ENCODE measurements at places on chromosomes 12 and 14.

GRCh38 chr14:22919601-22919921, 612 bp upstream of the RBM23 start:
- no peak for DNase-seq

- no peak for DNase-seq
These were observed 16.9 kb downstream of the LRRK2 start for GRCh38 chr12:40241741-40242140.

DNA sequence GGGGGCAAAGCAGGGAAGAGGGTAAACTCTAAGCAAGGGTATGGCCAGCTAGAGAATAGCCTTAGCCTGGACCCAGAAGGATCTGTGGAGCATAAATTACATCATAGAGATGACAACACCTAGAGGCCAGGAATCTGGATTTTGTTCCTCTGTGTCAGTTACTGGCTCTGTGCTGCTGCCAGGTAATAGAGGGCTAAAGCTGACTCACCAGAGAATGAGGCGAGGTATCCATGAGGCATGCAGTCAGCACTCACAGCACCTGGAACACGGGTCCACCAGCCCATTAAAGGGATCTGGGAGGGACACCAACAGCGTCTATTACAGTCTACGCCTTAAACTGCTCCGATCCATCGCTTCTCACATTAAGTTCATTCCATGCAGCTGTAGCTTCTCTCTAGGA, 74.9 kb upstream of the CMKLR1 start:
- DNase-seq, result no peak

DNA sequence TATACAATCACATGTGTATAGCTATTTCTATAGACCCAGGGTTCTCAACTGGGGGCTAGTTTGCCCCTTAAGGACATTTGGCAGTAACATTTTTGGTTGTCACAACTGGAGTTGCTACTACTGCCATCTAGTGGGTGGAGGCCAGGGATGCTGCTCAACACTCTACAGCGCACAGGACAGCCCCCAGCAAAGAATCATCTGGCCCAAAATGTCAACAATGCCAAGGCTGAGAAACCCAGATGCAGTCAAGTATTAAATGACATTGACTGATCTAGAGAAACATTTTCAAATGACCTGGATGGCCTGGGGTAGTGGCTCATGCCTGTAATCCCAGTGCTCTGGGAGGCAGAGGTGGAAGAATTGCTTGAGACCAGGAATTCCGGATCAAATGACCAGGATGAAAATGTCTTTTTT, 5.8 kb downstream of the WSB2 start:
- DNase-seq, result peak; percentile 44

DNA sequence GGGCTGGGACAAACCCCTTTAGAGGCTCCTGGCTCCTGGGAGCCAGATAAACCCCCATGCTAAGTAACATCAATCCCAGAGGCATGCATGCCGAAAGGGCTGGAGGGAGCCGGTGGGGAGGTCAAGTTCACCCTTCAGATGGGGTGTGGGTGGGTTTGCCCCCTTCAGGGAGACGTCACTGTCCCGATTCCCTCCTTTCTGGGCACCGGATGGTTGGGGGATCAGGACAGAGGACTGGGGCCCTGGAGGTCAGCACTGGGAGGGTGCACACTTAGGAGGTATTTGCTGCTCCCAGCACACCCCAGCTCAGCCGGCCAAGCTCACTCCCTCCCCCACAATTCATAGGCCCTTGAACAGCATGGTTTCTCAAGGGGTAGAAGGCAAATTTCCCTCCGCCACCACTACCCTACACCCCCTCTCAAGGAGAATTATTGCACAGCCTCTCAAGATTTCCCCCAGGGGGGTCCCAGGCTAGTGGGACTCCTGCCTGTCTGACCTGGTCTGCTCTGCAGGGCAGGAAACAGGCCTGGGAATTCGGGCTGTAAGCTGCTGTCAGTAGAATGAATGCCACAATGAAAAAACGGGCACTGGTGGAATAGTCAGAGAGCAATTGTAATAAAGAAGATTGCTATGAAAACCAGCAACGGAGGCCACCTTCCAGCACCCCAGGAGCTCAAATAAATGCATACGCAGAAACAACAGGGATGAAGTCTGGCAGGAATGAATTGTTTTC, 63.5 kb downstream of the GALNT16 start:
- DNase-seq, result no peak

GRCh38 chr14:99265571-99265970, 6.4 kb downstream of the BCL11B start:
- no peak for DNase-seq

DNA sequence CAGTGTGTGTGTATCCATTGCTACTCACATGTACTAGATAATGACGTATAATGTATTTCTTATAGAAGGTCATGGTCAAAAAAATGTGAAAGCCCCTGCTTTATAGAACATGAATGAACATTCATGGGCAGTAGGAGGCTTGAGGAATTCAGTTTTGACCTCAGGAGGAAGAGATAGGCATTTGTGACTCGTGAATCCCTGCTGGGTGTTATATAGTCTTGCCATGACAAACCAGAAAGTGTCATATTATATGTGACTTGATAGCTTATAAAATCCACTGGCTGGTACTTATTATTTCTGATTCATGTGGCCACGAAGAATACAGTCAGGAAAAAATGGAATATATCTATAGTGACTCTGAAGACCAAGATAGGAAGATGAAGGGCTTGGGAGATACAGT, 287.6 kb downstream of the CEP128 start:
- DNase-seq, result no peak

- DNase-seq, result no peak
These were observed 6.0 kb downstream of the PLD4 start for GRCh38 chr14:104930526-104931303.

DNA sequence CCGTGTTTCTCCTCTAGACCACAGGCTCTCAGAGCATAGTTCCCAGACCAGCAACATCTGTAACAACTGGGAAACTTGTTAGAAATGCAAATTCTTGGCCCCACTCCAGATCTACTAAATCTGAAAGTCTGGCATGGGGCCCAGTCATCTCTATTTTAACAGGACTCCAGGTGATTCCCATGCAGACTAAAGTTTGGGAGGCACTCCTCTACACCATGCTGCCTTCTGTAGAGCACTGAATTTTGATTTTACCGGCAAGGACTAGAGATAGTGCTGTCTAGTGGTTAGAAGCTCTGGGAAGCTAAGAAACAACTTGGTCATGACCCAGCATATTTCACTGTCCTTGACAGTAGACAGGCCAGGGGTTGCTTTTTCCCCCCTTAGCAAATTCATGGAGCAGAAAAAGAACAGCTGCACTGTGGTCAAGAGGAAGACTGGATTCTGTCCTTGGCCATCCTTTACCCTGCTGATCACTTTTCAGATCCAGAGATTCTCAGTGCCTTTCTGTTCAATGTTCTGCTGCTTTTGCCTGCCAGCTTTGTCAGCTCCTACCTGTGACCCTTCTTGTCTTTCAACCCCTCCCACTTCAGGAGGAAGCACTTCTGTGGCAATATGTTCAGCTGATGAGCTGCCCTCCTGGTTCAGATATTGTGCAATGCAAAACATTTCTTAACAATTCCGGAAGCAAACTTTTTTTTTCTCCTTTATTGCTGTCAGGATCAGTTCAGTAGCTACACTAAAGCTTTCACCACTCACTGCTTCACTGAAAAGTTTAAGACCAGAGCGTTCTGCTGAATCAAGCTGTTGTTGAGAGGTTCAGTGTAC, 133.8 kb upstream of the NUDT4 start:
- DNase-seq, result peak; percentile 63

DNA sequence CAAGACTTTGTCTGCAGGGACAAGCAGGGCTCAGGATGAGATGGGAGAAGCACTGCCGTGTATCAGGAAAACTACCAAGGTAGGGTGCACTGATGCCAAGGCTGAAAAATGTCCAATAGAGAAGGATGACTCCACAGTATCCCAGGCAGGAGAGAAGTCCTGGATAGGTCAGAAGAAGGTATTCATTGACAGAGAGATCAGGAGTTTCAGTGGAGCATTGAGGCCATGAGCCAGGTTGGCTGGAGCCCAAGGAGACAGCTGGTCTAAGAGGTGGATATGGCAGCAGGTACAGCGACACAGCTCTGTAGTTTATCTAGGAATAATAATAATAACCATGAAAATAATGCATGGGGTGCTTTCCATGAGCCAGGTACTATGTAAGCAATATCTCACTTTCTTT, 180.9 kb downstream of the EXOC5 start:
- DNase-seq, result no peak

DNA sequence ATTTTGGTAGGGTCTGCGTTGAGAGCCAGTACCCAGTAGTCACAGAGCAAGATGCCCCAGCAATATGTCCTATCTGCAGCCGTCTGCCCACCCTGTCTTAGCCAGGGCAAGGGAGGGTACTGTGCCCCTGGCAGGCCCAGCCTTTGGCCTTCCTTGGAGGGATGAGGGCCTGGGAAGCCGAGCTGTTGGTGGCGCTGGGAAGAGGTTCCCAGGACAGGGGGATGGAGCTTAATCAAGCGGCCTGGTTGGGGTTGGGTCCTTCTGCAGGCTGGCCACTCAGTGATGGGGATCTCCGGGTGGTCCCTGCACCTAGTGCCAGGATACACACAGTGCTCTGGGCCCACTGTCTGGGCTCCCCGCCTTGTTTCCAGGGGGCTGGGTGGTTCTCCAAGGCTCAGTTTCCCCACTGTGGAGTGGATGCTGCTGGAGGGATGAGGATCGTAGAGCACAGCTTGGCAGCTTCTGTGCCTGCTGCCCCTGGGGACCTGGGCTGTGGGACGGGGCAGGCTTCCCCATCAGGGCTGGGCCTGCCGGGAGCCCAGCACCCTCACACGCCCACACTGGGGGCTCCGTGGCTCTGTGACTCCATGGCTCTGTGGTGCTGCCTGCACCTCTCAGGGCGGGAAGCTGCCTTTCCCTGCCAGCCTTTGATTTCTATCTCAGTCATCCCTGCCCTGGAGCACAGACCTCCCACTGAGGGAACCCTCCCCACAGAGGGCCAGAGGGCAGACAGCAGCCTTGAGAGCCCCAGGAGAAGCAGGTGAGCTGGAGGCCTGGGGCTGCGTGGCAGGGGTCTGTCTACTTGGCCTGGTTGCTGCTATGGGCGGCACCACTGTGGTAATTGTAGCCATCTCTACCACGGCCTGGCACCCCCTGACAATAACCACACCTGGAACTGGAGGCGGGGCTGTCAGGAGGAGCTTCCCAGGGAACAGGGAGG, 357.0 kb downstream of the TMEM121 start:
- DNase-seq, result no peak

- DNase-seq, result no peak
These were observed 31.7 kb downstream of the ATP2A2 start for GRCh38 chr12:110312581-110313360.

DNA sequence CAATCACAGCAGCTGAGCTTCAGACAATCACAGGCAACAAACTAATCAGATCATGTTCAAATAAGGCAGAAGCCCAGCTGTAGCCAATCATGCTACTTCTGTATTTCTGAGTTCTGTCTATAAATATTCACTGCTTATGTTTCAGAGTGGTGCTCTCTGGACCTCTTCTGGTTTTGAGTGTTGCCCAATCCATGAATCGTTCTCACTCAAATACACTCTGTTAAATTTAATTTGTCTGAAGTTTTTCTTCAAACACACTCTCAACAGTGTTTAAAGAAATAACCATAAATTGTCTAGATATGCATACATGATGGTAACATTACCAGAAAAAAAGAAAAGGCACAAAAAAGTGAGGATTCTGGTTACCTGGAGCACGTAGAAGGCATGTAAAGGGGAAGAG, 77.9 kb upstream of the BBS10 start:
- DNase-seq, result no peak

DNA sequence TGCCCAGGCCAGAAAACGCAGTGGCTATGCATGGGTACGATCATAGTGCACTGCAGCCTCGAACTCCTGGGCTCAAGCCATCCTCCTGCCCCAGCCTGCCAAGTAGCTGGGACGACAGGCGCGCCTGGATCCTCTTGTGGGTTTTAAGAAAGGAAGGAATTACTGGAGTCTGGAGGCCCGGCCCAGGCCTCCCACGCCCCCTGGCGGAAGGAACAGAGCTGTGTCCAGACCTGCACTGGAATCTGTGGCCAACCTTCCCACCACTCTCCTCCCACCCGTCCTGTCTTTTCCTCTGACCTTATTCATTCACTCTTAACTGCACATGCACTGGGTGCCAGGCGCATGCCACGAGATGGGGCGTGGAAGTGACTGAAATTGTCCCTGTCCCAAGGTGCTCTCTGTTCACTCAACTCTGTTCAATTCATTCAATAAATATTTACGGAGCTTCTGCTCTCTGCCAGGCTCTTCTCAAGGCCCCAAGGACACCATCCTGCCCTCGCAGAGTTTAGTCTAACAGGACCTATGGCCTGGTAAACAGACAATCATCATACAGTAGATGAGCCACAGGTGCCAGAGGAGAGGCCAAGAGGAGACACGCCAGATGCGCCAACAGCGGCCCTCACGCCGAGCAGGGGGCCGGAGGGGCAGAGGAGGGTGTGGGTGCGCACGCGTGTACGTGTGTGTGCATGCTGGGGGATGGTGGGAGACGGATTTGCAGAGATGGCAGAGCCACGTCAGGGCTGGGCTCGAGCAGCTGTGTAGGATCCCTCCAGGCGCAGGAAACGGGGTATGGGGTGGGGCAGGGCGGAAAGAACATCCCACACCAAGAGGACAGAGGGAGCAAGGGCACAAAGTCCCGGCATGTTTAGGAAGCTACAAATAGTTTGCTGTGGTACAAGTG, 13.7 kb upstream of the TMEM106C start:
- peak; percentile 75 for DNase-seq

GRCh38 chr12:12654691-12655460, 41.1 kb downstream of the GPR19 start:
- no peak for DNase-seq

- DNase-seq, result no peak
These were observed 25.5 kb downstream of the SUSD6 start for GRCh38 chr14:69636718-69637480.

DNA sequence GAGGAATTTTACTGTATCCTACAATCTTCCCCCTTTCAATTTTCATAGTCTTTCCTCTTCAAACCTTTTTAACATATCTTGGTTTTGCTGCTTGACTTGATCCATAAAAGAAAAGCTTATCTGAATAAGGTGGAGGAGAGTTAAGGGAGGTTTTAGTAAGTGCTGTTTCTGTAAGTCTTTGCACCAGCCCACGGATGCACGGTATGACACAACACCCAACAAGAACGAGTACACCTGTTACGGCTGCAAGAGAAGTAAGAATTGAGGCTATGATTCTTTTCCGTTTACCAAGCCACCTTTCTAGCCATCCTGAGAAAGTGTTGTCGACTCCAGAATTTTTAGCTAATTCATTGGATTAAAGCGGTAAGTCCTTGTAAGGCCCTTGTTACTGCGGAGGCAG, 26.1 kb upstream of the CPNE8 start:
- DNase-seq, result no peak

DNA sequence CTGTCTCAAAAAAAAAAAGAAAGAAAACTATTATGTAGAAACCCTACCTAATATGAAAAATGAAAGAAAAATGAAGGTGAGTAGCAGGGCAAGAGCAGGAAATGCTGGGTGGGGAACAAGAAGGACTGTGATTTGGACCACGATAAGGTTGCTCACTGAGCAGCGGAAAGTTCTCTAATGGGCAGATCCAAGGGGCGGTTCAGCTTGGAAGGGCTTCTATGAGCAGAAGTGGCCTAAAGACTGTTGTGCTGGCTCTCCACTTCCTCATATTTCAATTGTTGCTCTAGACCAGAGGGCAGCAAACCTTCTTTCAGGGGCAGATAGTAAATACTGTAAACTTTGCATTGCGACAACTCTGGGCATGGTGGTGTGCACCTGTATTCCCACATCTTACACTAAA, 16.3 kb upstream of the NFYB start:
- DNase-seq, result no peak

- DNase-seq, result no peak
These were observed 186.8 kb upstream of the PRICKLE1 start for GRCh38 chr12:42776396-42776795.

All from mucosa of gallbladder (tissue), 1 donor.